ENCODE measurements at places on chromosomes 11 and 22.

GRCh38 chr11:110490886-110491285 lies 61.1 kb downstream of the FDX1 start:
- DNase-seq = no peak

DNA sequence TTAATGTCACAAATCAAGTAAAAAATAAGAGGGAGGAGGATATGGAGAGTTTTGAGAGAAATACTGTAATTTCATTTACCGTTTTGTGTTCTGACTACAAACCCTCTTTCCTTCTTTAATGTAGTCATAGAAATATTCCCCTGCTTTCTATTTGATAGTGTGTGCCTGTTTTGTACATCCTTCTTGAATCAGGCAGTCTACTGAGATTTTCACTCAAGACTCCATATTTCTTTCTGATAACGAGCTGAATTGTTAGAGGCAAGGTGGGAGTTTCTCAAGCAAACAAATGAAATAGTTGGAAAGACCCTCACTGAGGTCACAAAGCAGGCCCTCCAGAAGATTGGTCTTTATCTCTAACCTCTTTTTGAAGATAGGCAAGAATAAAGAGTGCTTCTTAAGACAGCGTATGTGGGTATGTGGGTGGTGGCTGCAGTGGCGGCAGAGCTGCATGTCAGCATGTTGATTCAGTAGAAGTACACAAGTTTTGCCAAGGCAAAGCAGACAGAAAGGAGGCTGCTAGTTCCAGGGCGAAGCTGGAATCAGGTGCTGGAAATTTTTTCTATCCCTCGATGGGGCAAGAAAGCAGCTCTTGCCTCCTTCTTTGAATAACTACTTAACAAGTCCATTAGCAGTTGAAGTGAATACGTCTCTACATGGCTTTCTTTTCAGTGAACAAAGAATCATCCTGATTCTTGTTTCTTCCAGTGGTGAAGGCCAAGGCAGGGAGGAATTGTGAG lies 164.2 kb downstream of the FAM76B start:
- DNase-seq = no peak

GRCh38 chr11:34036456-34036855 lies 15.1 kb upstream of the CAPRIN1 start:
- DNase-seq = no peak

- no peak for DNase-seq
Measured at GRCh38 chr11:23519194-23519593, 658.9 kb upstream of the CCDC179 start.

DNA sequence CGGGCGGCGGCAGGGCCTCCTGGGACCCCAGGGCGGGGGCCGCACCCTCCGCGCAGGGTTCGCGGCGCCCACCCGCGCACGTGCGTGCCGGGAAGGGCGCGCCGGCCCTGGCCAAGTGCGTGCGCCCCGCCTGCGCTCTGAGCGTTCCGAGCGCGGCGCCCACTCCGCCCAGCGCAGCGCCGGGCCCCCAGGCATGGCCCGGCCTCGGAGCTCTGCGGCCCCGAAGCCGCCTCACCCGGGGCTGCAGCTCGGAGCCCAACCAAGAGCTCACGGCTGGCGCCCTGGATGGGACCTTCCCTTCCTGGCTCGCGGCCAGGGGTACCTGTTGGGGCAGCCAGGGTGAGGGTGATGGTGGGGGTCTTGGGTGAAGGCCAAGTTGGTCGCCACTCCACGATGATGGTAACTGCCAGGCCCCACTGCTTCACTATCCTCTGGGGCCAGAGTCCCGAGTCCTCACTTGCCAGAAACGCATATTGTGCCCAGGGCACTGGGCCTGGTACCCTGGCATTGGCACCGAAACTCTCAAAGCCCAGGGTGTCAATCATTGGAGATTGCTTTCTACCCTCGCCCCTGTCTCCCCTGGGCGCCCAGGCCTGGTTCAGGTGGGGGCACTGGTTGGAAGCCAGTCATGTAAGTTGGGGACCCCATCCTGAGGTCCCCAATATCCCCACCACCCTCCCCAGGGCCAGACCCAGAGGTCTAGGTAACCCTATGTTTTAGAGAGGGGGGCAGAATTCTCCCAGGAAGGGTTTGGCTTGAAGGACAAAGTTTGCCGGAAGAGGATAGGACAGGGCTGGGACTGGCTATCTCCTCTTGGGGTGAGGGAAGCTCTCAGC lies 882 bp downstream of the ANO1 start:
- no peak for DNase-seq

DNA sequence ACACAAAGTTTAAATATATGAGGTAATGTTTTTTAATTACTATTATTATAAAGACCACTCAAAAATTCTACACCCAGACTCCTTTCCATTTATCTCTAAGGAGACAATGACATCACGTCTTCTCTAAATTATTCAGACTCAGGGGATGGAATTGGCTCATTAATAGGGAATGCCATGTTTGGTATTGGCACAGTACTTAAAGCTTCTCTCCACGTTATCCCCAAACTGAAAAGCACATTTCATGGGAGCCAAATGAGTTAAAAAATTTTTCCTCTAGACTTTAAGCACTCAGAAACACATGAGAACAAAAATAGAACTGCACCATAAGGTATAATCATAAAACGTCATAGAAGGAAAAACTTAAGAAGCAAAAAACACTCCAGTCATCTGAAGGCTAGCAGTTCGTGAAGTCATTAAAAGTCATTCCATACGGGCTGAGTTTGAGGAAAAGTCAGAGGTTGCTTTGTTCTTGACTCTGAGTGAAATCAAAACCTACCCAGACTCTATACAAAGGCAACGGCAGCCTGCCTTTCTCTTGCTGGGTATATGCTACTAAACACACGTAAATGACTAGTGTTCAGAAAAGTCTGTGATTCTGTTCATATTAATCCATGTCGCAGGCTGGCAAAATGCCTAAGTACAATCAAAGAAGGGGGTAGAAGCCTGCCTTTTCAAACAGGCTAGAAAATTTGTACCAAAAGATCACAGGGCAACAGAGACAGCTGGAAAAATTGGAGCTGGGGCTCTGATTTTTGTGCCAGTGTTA lies 8.7 kb upstream of the MPPED2 start:
- no peak for DNase-seq

DNA sequence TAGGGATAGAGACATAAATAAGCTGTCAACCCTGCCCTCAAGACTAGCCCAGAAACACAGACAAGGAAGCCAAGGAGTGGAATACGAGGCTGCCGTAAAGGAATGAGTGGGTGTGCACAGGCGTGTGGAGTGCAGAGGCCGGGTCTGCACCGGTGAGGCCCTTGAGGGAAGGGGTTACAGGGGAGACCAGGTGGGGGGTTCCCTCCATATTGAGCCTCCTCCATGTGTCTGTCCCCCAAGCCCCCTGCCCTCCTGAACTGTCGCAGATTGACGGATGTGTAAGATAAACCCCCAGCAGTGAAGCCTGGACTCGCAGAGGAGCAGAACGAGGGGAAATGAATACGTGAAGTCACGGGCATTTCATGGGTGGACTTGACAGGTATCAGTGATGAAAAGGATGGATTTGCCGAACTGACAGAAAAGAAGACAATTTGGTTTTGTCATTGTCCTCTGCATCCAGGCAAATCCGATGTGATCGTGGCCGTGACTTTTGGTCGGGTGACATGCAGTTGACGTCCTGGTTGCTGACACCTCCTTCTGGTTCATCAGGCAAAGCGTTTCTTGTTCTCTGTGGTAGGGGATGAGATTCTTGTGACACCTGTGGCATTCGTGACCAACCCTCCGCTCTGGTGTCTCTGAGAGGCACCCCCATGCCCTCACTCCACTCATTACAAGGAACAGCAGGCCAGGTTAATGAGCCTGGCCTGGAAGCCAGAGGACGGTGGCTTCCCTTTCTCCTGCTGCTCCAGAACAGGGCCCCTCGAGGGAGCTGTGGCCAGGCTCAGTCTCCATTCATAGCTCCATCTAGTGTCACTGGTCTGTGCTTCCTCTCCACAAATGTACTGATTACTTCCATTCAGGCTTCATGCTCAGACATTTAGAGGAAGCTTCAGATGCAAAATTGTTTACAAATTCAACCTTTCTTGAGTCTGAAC lies 223.1 kb upstream of the B3GAT1 start:
- no peak for DNase-seq

GRCh38 chr11:64627371-64627770 lies 36.4 kb downstream of the SLC22A12 start:
- no peak for DNase-seq

- no peak for DNase-seq
Measured at GRCh38 chr11:32893093-32893342, 407 bp downstream of the QSER1 start.

- DNase-seq = no peak
Measured at GRCh38 chr11:11635443-11635842, 13.6 kb upstream of the GALNT18 start.

DNA sequence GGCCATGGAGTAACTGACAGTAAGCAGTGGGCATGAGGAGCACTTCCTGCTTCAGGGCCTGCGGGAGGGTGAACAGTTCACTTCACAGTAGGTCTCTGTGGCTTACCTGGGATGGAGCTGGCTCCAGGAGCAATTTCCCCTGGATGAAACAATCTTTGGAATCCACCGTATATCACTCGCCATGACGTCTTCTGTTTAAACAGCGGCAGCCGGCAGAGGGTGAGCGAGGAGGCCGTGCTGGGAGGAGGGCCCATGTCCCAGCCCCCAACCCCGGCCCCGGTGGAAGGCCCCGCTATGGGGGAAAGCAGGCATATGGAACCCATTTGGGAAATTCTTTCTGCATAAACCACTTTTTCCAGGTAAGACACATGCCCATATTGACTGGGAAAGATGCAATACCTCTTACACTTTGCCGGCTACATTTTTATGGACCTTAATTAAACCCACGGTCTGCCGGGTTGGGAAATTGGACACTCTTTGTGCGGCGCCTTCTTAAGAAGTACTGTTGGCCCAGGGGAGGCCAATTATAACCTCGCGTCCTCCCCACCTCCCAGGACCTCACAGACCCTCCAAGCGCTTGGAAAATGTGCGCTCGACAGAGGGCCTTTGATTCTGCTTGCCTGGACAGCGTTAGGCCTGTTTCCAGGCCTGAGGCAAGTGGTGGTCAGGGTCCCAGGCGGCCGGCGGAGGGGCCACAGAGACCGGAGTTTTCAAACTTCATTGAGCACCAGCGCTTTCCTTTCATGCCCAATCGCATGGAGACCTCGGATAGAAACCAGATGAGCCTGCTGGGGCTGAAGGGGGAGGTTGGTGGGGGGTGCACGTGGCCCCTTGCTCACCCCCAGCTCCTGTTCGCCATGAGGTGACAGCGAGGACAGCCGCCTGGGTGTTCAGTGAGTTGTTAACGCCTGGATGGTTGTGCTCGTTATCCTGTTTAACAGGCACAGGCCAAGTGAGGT lies 40.4 kb downstream of the SMIM38 start:
- DNase-seq = no peak

- peak; percentile 17 for DNase-seq
Measured at GRCh38 chr11:131867457-131868257, 497.2 kb downstream of the NTM start.

- no peak for DNase-seq
Measured at GRCh38 chr11:77672264-77672663, 34.7 kb upstream of the CLNS1A start.

All from NCI-H187 treated with DMSO at 0.1 percent for 48 hours (cell line).